ENCODE measurements at places on chromosomes 3 and 15.

GRCh38 chr3:197283045-197283444 lies 15.4 kb downstream of the DLG1 start:
- no peak for DNase-seq

DNA sequence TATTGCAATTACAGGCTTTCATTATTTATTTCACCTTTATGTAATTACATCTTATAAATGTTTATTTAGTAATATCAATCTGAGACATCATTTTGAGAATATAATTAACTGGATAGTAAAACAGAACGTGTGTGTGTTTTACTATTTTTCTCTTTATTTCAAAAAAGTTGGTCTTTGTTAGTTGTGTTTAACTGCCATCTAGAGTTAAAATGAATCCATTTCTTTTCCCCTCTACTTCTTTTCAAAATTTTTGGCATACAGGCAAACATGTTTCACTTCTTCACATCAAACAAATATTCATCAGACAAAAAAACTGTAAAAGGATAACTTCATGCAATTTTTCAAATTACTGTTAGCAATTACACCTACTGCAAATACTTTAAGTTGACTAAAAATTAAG lies 61.1 kb downstream of the FEZF2 start:
- DNase-seq: no peak

DNA sequence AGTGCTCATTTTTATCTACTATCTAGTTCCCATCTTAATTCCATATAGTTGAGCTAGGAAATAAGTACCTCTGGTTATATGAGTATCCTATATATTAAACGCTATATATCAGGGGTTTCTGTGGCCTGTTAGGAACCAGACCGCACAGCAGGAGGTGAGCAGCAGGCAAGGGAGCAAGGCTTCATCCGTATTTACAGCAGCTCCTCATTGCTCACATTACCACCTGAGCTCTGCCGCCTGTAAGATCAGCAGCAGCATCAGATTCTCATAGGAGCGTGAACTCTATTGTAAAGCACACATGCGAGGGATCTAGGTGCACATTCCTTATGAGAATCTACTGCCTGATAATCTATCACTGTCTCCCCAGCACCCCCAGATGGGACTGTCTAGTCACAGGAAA lies 23.0 kb downstream of the GSK3B start:
- no peak for DNase-seq

DNA sequence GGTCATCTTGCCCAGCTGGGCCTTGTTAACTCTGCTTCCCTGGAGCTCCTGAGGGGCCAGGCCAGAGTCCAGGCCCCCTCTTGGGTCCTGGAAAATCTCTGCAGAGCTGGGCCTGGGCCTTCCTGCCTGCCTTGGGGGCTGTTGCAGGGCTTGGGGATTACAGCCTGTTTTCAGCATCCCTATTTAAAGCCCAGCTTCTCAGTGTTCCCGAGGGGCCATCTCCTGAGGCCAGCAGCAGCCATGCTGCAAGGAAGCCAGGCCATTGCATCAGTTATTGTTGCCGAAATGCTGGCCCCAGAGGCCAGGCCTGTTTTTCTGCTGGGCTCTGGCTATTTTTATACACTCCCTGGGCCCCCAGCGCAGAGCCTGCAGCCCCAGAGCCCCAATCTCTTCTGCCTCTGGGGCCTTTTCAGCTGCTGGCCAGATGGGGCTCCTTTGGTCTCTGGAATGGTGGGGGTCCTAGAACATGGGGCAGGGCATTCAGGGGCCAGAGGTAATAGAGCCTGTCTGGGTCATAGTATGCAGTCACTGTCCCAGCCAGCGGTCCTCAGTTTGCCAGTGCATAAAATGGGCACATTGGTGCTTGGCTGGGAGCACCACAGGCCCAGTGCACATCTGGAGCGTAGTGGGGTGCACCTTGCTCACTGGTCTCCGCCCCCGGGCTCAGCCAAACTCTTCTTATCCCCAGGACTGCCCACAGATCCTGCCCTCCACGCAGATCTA lies 28.5 kb downstream of the PLXNA1 start:
- DNase-seq: no peak

DNA sequence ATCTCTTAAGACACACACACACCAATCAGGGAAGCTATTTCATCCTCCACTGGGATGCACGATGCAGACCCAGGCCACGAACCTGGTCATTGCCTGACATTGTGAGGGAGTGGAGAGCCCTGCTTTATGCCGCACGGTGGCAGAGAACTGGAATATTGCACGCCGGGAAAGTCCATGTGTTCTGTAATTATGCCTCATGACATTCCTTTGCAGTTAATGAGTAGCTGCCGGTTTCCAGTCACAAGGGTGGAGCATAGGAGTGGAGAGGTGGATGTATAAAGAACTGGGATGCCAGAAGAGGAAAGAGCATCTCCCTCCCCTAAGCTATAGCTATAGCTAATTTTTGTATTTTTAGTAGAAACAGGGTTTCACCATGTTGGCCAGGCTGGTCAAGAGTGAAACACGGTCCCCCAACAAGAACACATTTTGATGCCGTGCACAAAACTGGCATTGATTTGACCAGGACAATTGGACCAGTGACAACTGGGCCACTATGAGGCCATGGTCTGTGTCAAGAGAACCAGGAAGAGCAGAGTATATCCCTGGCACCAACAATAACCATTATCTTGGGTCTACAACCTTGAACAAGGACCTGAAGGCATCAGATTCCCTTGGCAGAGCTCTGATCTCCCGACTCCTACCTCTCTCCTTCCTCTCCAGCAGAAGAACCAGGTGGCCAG lies 51.4 kb downstream of the SH3BP5 start:
- no peak for DNase-seq

- DNase-seq: peak; percentile 60
These were observed 932 bp upstream of the VPS8 start for GRCh38 chr3:184811034-184811433.

DNA sequence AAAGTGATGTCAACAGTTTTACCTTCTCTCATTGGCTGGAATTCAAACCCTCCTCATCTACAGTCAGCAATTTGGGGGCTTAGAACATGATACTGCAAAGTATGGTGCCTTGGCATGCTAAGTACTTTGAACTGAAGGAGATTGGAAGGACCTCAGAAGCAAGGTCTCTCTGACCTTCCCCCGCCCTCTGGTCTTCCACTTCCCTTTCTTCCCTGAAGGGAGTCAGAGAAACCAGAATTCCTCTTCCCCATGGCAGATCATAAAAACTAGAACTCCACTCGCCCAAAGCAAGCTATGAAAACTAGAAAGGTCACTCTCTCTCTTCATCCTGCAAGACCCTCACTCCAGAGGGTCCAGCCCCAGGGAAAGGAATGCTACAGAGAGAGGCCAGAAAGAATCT lies 64.2 kb downstream of the CD200R1L start:
- DNase-seq: no peak

DNA sequence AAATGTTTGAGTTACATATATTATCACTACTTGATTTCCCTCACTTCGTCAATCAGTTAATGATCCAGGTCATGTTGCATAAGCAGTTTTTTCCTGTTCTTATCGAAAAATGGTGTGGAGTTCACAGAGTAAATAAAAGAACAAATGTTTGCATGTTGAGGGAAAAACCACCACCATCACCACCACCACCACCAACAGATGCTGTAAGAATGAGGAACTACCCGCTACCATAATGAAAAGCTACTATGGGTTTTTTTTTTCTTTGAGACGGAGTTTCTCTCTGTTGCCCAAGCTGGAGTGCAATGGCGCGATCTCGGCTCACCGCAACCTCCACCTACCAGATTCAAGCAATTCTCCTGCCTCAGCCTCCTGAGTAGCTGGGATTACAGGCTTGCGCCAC lies 27.6 kb downstream of the RUBCN start:
- no peak for DNase-seq

DNA sequence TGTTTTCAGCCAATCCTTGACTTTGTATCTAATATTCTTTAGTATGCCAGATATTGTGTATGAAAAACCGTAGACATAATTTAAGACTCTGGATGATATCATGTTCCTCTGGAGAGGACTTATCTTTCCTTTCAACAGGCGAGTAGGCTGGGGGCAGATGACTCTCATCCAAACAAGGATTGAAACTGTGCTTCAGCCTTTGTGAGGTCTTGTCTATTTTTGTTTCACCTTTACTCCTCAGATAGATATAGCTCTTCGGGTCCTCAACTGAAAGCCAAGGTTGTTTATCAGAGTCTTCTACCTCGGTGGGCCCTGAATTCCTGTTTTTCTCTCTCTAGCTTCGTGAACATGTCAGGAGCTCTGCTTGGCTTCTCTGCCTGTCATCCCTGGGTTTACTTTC lies 66.0 kb downstream of the C3orf20 start:
- no peak for DNase-seq

GRCh38 chr3:123880998-123881561 lies 3.1 kb downstream of the MYLK start:
- no peak for DNase-seq

GRCh38 chr3:188097791-188098190 lies 56.2 kb upstream of the LPP start:
- no peak for DNase-seq

GRCh38 chr3:76754247-76754646 lies 285.7 kb upstream of the ROBO2 start:
- DNase-seq: no peak

- DNase-seq: no peak
These were observed 34.3 kb upstream of the TRAK1 start for GRCh38 chr3:42056840-42057239.

GRCh38 chr15:92591275-92591674 lies 64.3 kb downstream of the FAM174B start:
- no peak for DNase-seq

GRCh38 chr3:159829539-159830227 lies 159.0 kb upstream of the IL12A start:
- no peak for DNase-seq

DNA sequence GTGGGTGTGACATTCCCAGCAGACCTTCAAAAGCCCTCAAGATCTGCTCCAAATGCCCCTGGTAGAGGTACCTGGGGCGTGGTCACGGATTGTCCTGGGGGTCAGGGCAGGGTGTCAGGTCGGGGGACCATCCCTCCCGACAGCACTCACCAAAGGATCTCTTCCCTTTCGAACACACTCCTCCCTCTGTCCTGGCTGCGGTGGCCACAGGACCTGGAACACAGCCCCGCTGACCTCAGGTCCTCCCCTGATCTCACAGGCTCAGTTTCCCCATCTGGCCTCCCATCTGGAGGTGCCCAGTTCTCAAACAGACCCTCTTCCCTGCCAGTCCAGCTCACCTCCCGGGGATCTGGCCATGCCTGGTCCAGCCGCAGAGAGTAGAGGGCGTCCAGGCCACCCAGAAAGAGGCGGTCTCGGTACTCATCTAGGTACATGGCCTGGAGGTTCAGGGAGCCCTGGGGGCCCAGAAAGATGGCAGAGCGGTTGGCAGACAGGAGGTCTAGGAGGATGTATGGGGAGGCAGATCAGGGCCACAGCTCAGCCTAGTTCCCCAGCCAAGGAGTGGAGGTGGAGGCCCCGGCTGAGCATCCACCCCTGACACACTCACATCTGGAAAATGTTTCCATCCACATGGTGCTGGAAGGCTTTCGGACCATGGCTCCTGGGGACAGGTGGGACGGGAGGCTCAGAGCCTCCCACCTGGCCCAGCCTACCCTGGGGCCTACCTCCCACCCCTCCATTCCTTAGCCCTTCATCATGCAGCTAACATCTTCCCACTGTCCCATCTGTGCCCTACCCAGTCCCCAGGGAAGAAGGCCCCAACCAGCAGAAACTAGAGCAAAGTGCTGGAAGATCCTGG lies 2.3 kb downstream of the SEMA3G start:
- DNase-seq: no peak

GRCh38 chr15:67372543-67372942 lies 118.0 kb downstream of the IQCH start:
- DNase-seq: no peak

DNA sequence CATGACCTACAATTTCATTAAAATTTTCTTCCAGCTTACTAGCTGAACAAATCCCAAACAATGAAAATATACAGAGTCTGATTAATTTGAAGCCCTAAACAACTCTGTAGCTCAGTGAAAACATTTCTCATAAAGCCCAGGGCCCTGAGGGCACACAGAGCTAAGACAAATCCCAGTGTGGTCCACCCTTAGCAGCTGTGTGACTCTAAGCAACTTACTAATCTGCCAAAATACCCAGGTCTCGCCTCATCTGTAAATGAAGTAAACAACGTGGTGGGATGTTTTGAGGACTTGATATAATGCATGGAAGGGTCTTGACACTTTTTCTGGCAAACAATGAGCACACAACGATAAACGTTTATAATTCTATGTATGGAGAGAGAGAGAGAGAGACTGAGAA lies 158.4 kb downstream of the FHIT start:
- no peak for DNase-seq

- no peak for DNase-seq
These were observed 70.3 kb downstream of the TAMM41 start for GRCh38 chr3:11776346-11776745.

DNA sequence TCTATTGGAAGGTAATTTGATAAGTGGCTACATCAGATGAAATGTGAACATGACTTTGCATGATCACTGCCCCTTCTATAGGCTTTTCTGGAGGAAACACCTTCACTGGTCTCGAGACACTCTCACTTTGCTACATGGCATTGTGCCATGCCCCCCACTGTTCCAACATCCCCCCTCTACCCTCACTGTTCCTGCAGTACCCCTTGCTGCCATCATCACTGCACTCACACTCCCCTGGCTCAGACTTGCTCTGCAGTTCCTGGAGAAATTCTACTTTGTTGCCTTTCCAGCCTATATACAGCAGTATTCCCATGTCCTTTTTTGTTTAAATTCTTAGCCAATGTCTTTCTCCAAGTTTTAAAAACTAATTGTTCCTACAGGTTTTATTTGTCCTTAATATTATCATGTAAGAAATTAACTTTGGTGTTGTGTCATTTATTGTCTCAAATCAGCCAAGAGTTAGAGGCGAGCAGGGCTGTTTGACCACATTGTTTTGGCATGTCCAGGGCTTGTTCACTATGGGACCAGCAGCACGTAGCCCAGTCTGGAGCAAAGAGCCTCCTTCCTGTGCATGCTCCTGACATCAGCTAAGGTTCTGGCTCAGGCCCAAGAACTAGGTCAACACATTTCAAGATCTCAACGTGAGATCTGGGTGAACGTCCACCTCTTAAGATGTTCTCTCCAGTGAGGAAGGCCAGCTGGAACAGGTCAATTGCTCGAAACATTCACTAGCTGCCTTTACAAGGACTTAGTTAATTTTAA lies 246.4 kb downstream of the SLC9A9 start:
- no peak for DNase-seq

GRCh38 chr3:83890763-83891135 lies 1068.0 kb upstream of the CADM2 start:
- DNase-seq: no peak

DNA sequence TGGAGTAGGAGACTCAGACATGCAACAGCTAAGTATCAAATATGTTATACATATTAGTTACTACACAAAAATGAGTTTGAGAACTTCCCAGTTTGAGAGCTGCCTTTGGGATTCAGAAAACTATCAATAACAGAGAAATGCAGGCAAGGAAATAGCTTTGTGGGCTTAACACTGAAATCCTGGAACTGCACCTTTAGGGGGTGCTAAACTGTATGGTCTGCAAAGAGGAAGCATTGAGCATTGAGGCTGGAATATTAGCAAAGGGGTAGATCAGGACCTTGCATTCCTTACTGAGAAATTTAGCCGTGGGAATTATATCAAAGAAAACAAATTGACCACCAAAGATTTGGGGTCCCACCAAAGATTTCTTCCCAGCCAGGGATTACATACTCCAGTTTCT lies 580.0 kb downstream of the ZNF385D start:
- no peak for DNase-seq

GRCh38 chr3:34419801-34420200 lies 621.4 kb downstream of the PDCD6IP start:
- DNase-seq: no peak

Data from activated CD8-positive, alpha-beta memory T cell treated with anti-CD3 and anti-CD28 coated beads, Interleukin-2, amount 10 ng/mL, durations not matched to agents 7 days and 5 days (primary cell).